ENCODE measurements at places on chromosomes 6 and 20.

GRCh38 chr6:127147534-127147933 lies 29.1 kb downstream of the RSPO3 start:
- no peak for DNase-seq

DNA sequence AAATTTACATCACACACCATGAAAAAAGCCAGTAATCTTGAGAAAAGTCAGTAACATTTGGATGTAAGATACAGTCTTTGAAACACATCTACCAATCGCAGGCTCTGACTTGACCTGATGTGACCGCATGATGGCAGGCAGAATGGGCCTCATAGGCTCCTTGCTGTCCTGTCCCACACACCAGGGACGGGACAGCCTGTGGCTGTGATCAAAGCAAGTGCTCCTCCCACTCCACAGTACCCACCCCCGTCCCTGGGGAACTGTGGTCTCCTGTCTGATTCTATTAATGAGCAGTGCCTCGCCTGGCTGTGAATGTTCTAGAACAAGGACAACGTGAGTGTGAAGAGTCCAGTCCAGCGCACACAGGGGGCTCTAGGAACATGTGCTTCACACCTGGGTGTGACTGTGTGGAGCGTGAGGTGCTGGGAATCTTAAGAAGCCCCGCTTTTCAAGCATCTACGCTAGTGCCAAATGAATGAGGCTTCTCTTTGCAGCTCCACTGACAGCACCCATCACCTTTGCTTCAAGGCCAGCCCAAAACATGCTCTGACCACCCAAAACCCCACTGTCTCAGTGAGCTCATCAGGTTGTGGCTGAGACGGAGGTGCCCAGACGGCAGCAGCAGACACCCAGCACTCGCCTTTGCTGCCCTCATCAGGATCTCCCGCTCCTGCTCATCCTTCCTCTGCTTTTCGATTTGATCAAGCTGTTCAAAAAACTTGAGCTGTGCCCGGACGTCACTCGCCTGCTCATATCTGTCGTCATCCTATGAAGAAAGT lies 67.1 kb downstream of the TAF4 start:
- DNase-seq, result no peak

GRCh38 chr6:4250645-4251044 lies 115.3 kb upstream of the ECI2 start:
- DNase-seq, result no peak

- DNase-seq, result no peak
Observed at GRCh38 chr20:7855545-7855944, 84.7 kb downstream of the HAO1 start.

- DNase-seq, result no peak
Observed at GRCh38 chr20:64145458-64146300, 18.6 kb upstream of the MYT1 start.

Data from ureter (tissue), 1 donor.